ENCODE measurements at places on chromosomes 7 and 10.

GRCh38 chr7:98562381-98562823 is 54.7 kb upstream of the NPTX2 start:
- DNase-seq, result no peak

GRCh38 chr10:132028706-132029105 is 37.0 kb upstream of the JAKMIP3 start:
- DNase-seq, result no peak

GRCh38 chr10:2067015-2067414 is 329.7 kb upstream of the ADARB2 start:
- DNase-seq, result no peak

- peak; percentile 45 for DNase-seq
Measured at GRCh38 chr10:32142646-32143045, 86.4 kb upstream of the KIF5B start.

DNA sequence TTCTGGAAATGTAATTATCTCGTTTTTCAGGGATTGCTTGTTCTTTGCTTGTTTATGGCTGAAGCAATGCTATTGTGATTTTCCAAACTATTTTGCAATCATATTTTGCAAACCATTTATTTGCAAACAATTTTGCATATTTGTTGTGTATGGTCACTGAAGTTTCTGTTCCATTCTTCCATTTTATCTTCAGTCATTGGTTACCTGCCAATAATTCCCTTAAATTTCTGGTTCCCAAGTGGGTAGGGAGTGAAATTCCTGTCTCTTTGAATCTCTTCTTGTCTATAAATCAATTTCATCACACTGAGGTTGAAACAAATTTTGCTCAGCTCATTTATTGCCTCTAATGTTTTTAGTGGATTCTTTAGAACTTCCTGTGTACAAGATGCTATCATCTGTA is 401.7 kb upstream of the VWC2 start:
- no peak for DNase-seq

DNA sequence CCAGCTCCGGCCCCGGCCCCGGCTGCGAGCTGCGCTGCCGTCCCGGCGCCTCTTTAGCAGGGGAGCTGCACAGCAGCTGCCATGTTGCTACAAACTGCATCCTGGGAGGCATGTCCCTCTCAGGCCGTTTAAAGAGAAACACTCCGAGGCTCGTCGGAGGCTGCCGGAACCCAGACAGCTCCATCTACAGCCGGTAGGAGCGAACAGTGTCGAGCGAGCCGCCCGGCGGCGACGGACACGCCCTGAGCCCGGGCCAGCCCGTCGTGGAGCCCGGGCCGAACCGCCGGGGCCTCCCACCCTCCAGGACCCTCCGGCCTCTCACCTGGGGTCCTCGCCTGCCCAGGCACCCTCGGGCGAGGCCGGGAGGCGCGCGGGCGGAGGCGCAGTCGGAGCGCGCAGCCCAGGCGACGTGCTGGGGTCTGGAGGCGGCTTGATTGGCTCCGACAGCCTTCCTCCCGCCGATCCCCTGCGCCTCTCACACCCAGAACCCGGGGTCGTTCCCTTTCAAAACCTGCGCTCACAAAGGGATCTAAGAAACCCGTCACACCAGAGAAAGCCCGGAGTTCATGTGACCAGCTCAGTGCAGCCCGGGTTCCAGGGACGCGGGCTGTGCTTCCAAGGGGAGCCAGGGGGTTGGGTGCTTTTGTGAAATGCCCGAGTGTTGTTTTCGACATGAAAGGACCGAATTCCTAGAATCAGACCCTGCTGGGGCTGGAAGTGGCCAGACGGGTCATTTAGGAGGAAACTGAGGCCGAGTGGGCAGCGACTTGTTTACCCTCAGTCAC is at the start of gene ZNF777:
ZNF777 (minus strand) TSS at position 570 of the 785 bp plus-strand sequence. CDS start 5,040 bp downstream, outside the sequence.
- DNase-seq, result peak; percentile 87

GRCh38 chr7:157523766-157524421 is 187.1 kb downstream of the DNAJB6 start:
- no peak for DNase-seq

- DNase-seq, result no peak
Measured at GRCh38 chr7:100641860-100642533, 645 bp upstream of the TFR2 start.

- DNase-seq, result no peak
Measured at GRCh38 chr7:102908676-102909075, 4.1 kb upstream of the LRRC17 start.
